ENCODE measurements at places on chromosomes 7 and 10. TPM values are rescaled to one million over a fixed set of nuclear protein-coding genes. Genes with fewer than 3 reads are reported as not detected.
A peak's percentile ranks its signal among the peaks of the same experiment; 100 is the strongest.

GRCh38 chr7:4747746-4748145 is 27.7 kb upstream of the AP5Z1 start:
- no peak overlapping the region for H3K27ac ChIP-seq
- no peak for DNase-seq
- no peaks in the 10 kb centered on the region for H3K36me3 ChIP-seq
- H3K4me1 ChIP-seq = peaks cover 7% of the 10 kb centered on the region

DNA sequence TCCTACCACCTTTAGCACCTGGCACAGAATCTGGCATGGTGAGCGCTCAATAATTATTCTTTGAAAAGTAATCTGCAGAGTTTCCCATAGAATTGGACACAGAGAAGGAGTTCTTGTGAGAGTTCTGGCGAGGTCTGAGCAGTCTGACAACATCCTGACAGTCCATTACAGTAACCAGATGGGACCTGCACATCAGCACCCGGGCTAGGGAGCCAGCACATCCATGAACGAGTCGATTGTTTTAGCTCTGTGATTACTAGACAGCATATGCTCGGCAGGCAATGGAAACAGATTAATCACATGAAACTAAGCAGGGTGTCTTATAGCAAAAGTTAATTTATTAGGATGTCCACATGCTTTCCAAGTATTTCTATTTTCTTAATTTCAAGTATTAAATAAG is 96.7 kb downstream of the SEMA3D start:
- DNase-seq = no peak
- H3K4me1 ChIP-seq = no peaks in the 10 kb centered on the region
- no peaks in the 10 kb centered on the region for H3K36me3 ChIP-seq
- no peaks in the 10 kb centered on the region for H3K27me3 ChIP-seq
- H3K4me3 ChIP-seq = no peak overlapping the region

GRCh38 chr10:87961314-87961713 is 97.9 kb downstream of the PTEN start:
- no peak overlapping the region for H3K27ac ChIP-seq
- DNase-seq = no peak
- H3K27me3 ChIP-seq = no peaks in the 10 kb centered on the region
- H3K4me1 ChIP-seq = no peaks in the 10 kb centered on the region
- H3K36me3 ChIP-seq = peaks cover 10% of the 10 kb centered on the region

DNA sequence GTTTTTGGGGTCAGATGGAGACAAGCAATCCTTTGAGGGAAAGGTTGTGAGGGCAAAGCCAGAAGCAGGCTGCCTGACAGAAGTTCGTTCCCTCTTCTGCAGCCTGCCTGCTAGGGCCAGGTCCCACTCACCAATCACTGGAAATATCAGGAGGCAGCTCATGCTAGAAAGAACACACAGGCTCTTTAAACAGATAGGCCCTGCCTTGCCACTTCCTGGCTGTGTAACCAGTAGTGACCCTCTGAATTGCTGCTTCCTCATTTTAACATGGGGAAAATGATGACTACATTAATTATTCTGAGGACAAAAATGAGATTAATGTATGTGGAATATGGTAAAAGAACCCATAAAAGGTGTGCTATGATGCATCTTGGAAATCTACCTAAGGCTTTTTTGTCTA is 50.5 kb upstream of the MRLN start:
- DNase-seq = no peak
- peaks cover 20% of the 10 kb centered on the region for H3K36me3 ChIP-seq
- H3K4me1 ChIP-seq = no peaks in the 10 kb centered on the region
- no peak overlapping the region for H3K27ac ChIP-seq
- H3K4me3 ChIP-seq = no peak overlapping the region

GRCh38 chr10:113953505-113954272 is 90.0 kb upstream of the ADRB1 start:
- H3K4me1 ChIP-seq = peaks cover 6% of the 10 kb centered on the region
- DNase-seq = no peak
- H3K27me3 ChIP-seq = no peaks in the 10 kb centered on the region

DNA sequence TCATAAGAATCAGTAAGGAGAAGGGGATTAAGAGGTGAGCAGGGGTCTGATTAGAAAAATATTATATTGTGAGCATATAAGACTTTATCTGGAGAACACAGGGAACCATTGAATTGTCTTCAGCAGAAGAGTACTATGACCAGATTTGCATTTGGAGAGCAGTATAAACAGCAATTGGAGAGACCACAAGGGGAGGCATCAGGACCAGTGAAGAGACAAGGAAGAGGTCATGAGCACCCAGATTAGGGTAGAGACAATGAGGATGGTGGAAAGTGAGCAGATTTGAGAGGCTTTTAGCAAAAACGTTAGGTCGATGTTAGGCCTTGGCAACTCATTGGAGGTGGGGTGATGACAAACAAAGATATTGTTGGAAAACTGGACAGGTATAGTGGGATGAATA is 13.0 kb upstream of the SMIM30 start:
- no peaks in the 10 kb centered on the region for H3K27me3 ChIP-seq
- no peak overlapping the region for H3K27ac ChIP-seq
- no peak overlapping the region for H3K4me3 ChIP-seq
- no peaks in the 10 kb centered on the region for H3K36me3 ChIP-seq
- DNase-seq = no peak
- no peaks in the 10 kb centered on the region for H3K4me1 ChIP-seq

GRCh38 chr10:119761106-119761505 is 35.3 kb downstream of the INPP5F start:
- no peak for DNase-seq
- no peak overlapping the region for H3K27ac ChIP-seq
- H3K27me3 ChIP-seq = no peaks in the 10 kb centered on the region
- H3K4me3 ChIP-seq = no peak overlapping the region

- peak overlapping the region; percentile 69 for H3K4me3 ChIP-seq
- no peaks in the 10 kb centered on the region for H3K36me3 ChIP-seq
- peak overlapping the region; percentile 85 for H3K27ac ChIP-seq
- no peaks in the 10 kb centered on the region for H3K27me3 ChIP-seq
Measured at GRCh38 chr7:151631570-151631952, 111.9 kb upstream of the RHEB start.

GRCh38 chr10:121481180-121481579 is 117.1 kb downstream of the FGFR2 start:
- H3K36me3 ChIP-seq = no peaks in the 10 kb centered on the region
- H3K27ac ChIP-seq = no peak overlapping the region
- H3K4me3 ChIP-seq = no peak overlapping the region
- no peaks in the 10 kb centered on the region for H3K4me1 ChIP-seq

GRCh38 chr7:158997110-158997453 is 140.7 kb downstream of the DYNC2I1 start:
- no peak overlapping the region for H3K27ac ChIP-seq
- H3K4me1 ChIP-seq = no peaks in the 10 kb centered on the region
- H3K27me3 ChIP-seq = peaks cover 7% of the 10 kb centered on the region
- H3K4me3 ChIP-seq = no peak overlapping the region
- H3K36me3 ChIP-seq = no peaks in the 10 kb centered on the region

CPA5 gene
- not detected for total RNA-seq

PHF14 gene
- 28.5 TPM for total RNA-seq

BMPR1A gene
- 50.9 TPM for total RNA-seq

GRCh38 chr10:34890939-34891338 is 75.8 kb upstream of the PARD3 start:
- H3K4me3 ChIP-seq = no peak overlapping the region
- H3K27ac ChIP-seq = no peak overlapping the region
- H3K27me3 ChIP-seq = no peaks in the 10 kb centered on the region
- no peaks in the 10 kb centered on the region for H3K36me3 ChIP-seq
- no peak for DNase-seq

NDUFB8 gene
- total RNA-seq = 243 TPM

PIP gene
- not detected for total RNA-seq

MUC12 gene
- 542 TPM for total RNA-seq

GRCh38 chr7:157228864-157229422 is 90.2 kb downstream of the UBE3C start:
- H3K4me1 ChIP-seq = no peaks in the 10 kb centered on the region
- no peak for DNase-seq
- no peak overlapping the region for H3K4me3 ChIP-seq
- H3K27ac ChIP-seq = no peak overlapping the region

DNA sequence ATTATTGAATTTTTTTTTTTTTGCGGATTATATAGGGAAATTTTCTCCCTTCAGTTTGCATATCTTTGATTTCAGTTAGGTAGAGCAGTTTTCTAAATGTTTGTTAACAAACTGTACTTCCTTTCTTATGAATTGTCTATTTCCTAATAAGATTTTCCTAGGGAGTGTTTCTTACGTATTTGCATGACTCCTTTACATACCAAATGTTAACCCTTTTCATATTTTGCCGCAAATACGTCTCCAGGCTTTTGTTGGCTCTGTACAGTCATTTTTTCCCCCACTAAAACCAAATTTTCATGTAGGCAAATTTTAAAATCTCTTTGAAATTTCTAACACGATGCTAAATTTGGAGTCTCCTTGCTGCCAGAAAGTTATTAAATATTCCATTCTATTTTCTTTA is 1.9 kb upstream of the FRAT2 start:
- H3K27ac ChIP-seq = no peak overlapping the region
- peaks cover 9% of the 10 kb centered on the region for H3K4me1 ChIP-seq
- H3K27me3 ChIP-seq = no peaks in the 10 kb centered on the region
- H3K4me3 ChIP-seq = no peak overlapping the region
- no peaks in the 10 kb centered on the region for H3K36me3 ChIP-seq
- no peak for DNase-seq

GRCh38 chr10:21754410-21755011 is 220.5 kb downstream of the MLLT10 start:
- no peaks in the 10 kb centered on the region for H3K27me3 ChIP-seq
- no peak for DNase-seq
- H3K27ac ChIP-seq = no peak overlapping the region
- no peaks in the 10 kb centered on the region for H3K4me1 ChIP-seq
- no peaks in the 10 kb centered on the region for H3K36me3 ChIP-seq

- no peak overlapping the region for H3K27ac ChIP-seq
- H3K4me3 ChIP-seq = no peak overlapping the region
- no peaks in the 10 kb centered on the region for H3K27me3 ChIP-seq
- no peaks in the 10 kb centered on the region for H3K4me1 ChIP-seq
- no peak for DNase-seq
Measured at GRCh38 chr7:76003351-76003750, 9.0 kb upstream of the TMEM120A start.

MBL2 gene
- 0.17 TPM for total RNA-seq

DNA sequence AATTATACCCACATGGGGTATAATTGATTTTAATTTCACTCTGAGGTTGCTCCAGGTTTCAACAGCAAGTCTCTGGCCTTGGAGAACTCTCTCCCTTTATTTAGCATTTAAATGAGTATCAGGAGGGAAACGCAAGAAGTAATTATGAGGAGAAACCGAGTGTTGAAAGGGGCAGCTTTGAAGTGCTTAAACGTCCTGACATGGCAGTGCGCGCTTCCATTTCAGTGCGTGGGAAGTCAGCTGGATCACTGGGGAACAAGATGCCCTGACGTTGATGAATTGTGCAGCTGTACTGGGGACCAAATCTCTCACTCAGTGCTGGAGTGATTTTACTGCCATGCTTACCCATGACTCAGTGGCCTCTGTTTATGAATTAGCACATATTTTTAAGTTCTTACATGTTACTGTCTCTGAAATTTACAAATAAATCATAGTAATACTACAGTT is 106.0 kb upstream of the PRR15 start:
- H3K27me3 ChIP-seq = no peaks in the 10 kb centered on the region
- H3K36me3 ChIP-seq = no peaks in the 10 kb centered on the region
- H3K27ac ChIP-seq = no peak overlapping the region
- DNase-seq = peak; percentile 14
- H3K4me1 ChIP-seq = no peaks in the 10 kb centered on the region

CEP41 gene
- total RNA-seq = 13.6 TPM

DNA sequence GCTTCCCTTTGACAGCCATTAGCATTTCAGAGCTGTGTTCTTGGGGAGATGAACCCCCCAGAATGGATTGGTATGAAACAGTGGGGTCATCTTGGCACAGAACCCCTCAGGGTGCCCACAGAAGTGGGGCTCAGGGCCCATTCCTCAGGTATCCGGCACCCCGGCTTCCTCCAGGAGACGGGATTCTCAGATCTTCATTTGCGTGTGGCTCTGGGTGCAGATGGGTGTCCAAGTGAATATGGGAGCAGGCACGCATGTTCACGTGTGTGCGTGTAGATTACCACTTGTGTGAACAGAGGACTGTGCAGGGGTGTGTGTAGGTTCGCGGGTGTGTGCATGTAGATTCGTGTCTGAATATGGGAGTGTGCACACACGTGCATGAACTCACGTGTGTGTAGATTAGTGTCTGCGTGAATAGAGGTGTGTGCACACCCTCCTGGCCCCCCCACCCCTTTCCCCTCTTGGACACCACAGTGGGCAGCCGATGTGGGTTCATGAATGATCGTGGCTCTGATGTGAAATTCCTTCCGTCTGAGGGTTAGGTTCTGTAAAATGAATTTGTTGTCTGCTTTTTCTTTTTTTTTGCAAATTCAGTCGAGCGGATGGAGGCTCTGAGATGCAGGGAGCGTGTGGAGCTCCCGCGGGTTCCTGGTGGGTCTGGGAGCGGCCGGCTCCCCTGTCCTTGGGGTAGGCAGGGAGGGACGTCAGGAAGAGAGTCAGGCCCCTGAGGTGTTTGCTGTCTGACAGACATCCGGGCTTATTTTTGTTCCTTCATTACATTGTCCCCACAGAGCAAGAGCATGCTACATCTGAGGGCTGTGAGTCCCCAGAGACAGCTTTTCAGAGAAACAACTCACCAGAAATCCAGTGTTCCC is 7.4 kb downstream of the ELFN1 start:
- no peaks in the 10 kb centered on the region for H3K36me3 ChIP-seq
- no peak overlapping the region for H3K27ac ChIP-seq
- no peaks in the 10 kb centered on the region for H3K27me3 ChIP-seq
- no peaks in the 10 kb centered on the region for H3K4me1 ChIP-seq
- DNase-seq = no peak

- H3K4me1 ChIP-seq = peaks cover 4% of the 10 kb centered on the region
- no peak for DNase-seq
- H3K4me3 ChIP-seq = no peak overlapping the region
- no peaks in the 10 kb centered on the region for H3K36me3 ChIP-seq
Measured at GRCh38 chr10:122168598-122169394, 102.3 kb upstream of the BTBD16 start.

DNA sequence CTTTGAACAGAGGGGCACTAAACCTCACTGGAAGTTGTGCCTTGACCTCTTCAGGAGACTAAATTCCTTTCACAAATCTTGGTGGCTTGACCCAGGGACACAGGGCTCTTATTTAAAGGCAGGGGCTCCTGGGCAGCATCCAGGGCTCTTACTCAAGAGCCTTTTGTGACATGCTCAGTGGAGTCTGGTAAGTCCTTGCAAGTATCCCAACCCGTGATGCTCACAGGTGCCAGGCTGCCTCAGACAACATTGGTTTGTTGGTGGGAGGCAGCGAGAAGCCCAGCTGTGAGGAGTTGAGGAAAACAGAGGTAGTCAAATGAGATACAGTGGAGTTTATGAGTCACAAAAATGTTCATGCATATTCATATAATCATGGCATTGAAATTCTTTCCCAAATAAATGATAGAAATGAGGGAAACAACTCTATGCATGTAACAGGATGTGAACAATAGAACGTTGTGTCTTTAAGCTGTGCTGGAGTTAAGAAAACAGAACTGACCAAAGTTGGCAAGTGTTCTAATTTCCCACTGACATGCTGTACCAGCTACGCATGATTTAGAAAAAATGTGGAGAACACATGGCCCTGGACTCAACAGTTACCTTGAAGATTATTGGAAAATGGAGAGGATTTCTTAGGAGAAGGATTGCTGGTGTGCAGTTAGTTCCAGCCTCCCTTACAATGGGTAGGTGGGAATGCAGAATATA is 654.5 kb upstream of the COBL start:
- H3K27me3 ChIP-seq = no peaks in the 10 kb centered on the region
- H3K27ac ChIP-seq = no peak overlapping the region
- no peak overlapping the region for H3K4me3 ChIP-seq
- no peaks in the 10 kb centered on the region for H3K36me3 ChIP-seq

Data from colonic mucosa (tissue), 4 donors.